Stimulated activated CD4-positive, alpha-beta T cell treated with anti-CD3 and anti-CD28 coated beads, Interleukin-4, amount 100 ng/mL, for 1 hour (primary cell): ENCODE measurements at places on chromosomes 4 and X.

DNA sequence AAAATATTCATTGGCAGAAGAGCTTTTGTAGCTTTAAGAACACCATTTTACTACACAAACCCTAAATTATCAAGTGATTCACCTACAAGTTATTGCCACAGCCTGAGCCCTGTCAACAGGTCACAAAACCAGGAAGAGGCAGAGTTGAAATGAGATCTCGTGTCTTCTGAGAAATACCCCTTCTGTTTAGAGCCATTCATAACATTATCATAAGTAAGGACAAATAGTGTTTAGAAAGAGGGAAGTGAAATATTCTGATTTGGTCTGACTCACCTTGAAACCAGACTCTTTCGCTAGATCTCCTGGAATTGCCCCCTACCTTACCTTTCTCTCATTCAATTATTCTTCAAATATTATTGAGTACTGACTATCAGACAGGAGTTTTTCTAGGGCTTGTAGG lies 5.9 kb downstream of the ETDB start:
- no peak for DNase-seq

DNA sequence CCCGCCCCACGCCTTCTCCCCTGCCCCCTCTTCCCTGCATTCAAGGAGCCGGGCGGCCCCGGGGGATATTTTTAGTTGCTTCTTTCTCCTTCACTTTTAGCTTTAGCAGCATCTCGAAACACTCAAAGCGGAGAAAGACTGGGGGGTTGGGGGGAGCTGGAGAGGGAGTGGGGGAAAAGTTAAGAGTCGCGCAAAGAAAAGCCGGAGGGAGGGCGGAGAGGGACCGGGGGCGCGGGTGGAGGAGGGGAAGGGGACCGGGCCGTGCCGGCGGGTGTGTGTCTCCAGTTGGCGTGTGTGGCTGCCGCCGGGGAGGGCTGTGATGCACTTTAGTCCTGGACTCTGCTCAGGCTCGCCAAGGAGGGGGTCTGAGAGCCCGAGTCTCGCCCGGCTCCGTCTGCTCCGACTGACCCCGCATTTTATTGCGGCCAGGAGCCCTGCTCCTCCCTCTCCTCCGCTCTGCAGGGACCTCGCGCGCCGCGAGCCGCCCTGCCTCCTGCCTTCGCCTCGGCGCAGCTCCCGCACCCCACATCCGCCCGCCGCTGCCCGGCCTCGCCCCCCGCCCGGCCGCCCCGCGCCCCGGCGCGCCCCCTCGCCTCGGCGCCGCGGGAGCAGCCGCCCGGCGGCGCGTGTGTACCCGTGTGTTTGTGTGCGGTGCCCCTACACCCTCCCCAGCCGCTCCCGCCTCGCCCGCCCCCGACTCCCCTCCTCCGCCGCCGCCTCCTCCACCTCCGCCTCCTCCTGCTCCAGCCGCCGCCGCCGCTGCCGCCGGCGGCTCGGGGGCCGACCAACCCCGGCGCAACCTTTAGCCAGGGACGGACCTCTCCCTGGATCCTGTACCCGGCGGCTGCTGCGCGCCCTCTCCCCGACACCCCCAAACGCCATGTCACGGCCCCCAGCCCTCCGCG lies 1.4 kb downstream of the ZNF827 start:
- DNase-seq, result peak; percentile 55

DNA sequence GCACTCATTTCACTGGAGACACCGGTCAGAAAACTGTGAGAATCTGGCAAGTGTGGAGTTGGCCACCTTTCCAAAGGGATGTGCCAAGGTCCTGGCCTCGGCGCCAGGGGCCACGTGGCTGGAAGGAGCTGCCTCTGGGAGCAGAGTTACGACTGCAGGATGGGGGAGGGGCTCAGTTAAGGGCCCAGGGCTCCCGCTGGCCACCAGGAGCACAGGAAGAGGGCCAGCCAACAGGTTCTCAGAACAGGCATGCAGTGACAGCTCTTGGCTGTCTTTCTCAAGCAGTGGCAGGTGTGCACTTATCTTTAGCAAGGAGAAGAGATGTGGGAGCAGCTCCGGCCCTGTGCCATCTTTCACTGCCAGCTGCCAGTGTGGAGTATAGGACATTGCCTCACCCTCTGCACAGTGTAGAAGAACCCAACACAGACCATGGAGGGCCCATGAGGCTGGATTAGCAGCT lies 115.9 kb upstream of the RBPJ start:
- DNase-seq, result no peak

DNA sequence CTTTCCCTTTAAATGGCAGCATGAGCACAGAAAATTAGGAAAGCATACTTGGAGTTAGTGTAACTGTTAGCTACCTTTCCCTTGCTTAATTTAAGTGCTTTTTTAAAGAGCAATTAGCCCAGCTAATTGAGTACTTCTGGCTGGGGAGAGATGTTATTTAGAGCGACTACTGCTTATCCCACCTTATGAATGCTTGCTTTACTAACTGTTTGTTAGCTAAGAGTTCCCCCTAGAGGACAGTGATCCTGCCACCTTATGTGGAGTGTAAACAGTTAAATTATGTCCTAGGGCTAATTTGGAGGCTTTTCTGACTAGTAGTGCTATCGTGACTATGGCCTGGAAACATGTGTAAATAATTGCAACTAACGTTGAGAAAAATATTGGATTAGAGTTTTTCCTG lies 909.4 kb downstream of the FSTL5 start:
- DNase-seq, result no peak

GRCh38 chr4:176563591-176563990 lies 229.1 kb downstream of the VEGFC start:
- no peak for DNase-seq

DNA sequence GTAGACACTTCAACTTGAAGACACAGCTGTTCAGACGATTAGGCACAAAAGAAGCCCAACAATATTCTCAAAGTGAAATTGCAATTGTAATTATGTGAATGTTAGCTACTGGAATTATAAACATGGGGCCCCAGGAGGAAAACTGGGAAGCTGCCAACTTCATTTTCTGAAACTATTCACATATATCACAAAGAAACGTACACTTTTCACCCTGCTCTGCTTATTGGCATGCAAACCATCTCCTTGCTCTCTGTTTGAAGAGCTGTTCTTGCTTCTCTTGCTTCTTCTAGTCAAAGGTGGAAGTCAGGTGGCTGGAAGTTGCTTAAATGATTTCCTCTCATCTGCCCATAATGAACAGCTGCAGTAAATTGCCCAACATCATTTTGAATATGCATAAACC lies 320.1 kb downstream of the CFAP299 start:
- DNase-seq, result no peak

GRCh38 chr4:2441393-2442174 lies 22.8 kb downstream of the CFAP99 start:
- peak; percentile 70 for DNase-seq

GRCh38 chr4:111398906-111399330 lies 746.3 kb upstream of the FAM241A start:
- DNase-seq, result no peak

DNA sequence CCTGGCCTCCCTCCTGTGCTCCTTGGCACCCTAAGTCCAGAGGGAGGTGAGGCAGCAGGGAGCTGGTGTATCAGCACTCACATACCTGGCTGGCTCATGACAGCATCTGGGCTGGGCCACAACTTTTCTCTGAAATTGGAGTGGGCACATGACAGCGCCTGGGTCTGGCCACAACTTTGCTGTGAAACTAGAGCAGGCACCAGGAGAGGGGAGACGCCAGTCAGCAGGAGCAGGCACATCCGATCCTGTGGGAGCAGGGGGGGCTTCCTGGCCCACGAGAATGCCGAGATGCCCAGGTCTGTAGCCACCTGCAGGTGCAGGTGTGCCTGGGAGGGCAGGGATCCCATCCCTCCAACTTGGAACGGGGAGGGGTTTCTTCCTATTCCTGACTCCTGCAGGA lies 69.7 kb upstream of the PPP3CA start:
- DNase-seq, result no peak

DNA sequence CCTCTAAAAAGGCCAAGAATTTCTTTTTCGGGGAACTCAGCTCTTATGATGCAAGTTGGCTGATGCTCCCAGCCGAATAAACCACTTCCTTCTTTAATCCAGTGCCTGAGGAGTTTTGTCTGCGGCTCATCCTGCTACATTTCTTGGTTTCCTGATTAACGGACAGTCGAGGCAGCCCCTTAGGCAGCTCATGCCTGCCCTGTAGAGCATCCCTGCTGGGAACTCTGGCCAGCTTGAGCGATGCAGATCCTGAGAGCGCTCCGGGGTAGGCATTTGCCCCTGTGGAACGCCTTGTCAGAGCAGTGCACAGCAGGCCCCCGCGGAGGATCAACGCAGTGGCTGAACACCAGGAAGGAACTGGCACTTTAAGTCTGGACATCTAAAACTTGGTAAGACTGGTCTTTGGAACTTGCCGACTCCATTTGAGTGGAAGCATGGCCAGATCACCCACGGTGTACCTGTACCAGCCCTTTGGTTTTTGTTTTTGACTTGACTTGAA lies 3.1 kb downstream of the CT45A10 start:
- DNase-seq, result no peak

DNA sequence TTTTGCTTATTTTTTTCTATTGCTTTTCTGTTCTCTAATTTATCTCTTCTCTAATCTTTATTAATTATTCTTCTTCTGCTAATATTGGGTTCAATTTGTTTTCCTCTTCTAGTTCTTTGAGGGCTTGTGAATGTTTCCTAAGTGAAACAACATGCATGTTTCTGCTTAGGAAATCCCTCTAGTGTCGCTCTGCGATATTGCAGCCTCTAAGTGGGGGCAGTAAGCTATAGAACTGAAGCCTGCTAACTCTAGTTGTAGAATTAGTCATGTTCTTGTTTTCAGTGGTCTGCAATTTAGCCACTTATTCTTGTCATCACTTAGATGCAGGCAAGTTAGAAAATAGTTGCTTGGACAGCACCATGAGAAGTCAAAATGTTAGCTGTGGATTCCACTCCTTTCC lies 222.6 kb downstream of the SPIN4 start:
- DNase-seq, result no peak

GRCh38 chrX:128975745-128976144 lies 547.5 kb downstream of the SMARCA1 start:
- DNase-seq, result no peak
